Putamen (tissue), 1 donor: ENCODE measurements at places on chromosomes 7 and 10.

GRCh38 chr7:148754912-148755311 is 56.2 kb downstream of the CUL1 start:
- no peak for DNase-seq

GRCh38 chr10:68816796-68817412 is 10.4 kb upstream of the STOX1 start:
- no peak for DNase-seq

DNA sequence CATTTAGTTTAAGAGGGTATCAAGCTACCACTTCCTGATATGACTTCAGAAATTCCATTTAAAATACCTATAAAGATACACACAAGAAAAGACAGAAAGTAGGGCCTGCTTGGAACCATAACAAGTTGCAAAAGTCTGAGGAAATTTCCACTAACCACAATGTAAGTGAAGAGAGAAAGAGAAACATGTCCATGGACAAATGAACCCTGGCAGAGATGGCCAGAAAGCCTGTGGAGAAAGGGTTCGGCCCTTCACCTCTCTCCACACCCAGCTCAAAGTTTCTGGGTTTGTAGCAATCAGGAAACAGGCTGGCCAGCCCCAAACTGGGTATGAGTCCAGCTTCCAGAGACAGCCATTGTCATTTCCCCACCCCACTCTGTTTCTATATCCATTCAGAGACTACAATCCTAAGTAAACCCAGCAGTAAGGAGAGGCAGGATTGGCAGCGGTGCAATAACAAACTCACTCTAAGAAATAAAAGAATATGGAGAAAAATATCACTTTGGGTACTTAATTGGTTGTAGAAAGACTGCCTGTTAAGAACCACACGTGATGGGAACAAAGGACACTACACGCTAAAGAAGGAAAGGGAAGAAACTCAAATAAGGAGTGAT is 71.1 kb downstream of the STK17A start:
- DNase-seq, result no peak

DNA sequence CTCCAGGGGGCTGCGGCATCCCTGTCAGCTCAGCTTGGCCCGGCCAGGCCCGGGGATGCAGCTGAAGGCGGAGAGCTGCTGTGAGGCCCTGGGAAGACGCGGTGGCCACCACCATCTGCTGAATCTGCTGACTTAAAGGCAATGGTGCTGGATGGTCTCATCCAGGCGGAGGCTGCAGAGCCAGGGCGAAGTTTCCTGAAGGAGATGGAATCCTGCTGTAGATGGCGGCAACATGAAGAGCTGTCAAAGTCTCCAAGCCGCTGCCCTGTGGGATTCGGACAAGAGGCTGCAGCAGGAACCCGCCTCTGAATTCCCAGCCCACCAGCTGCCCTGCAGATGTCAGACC is 200.1 kb downstream of the PTPRN2 start:
- DNase-seq, result no peak
